ENCODE measurements at places on chromosomes 5 and 9.

GRCh38 chr9:130905125-130905901, 8.7 kb upstream of the QRFP start:
- no peak for DNase-seq

DNA sequence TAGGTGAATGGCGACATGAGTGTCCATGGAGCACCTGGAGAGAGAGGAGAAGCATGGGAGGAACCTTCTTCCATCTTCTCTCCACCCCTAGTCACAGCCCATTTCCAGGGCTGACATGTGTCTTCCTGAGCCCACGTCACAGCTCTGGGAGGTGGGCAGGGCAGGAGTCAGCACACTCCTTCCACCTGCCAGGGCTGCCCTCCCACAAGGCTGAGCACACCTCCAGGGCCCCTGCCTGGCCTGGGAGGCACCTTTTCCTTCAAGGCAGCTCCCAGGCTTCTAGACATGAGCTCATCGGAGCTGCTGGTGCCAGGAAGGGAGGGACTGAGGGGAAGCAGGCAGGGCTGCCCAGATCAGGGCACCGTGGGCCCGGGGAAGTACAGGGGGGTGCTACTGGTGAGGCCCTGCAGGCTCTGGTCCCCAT, 13.6 kb upstream of the SYNPO start:
- peak; percentile 32 for DNase-seq

- peak; percentile 62 for DNase-seq
Measured at GRCh38 chr5:14071433-14071832, 71.7 kb upstream of the TRIO start.

DNA sequence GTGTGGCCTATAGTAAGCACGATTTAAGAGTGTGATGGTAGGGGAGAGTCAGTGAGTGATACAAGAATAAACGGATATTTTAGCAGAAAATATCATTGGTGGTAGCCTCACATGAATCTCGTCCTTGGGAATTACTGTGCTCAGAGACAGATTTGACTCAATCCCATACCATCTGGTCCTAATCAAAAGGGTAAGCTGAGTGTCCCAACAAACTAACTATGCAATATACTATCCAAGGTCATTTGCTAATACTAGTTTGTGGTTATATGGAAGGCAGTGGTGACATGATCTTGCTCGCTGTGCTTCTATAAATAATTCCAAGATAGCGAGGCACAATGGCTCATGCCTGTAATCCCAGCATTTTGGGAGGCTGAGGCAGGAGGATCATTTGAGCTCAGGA, 103.2 kb downstream of the TRPM6 start:
- no peak for DNase-seq

GRCh38 chr5:59091965-59092364, 509.1 kb downstream of the RAB3C start:
- DNase-seq, result no peak

- no peak for DNase-seq
Measured at GRCh38 chr9:126945682-126946081, 31.1 kb downstream of the RALGPS1 start.

DNA sequence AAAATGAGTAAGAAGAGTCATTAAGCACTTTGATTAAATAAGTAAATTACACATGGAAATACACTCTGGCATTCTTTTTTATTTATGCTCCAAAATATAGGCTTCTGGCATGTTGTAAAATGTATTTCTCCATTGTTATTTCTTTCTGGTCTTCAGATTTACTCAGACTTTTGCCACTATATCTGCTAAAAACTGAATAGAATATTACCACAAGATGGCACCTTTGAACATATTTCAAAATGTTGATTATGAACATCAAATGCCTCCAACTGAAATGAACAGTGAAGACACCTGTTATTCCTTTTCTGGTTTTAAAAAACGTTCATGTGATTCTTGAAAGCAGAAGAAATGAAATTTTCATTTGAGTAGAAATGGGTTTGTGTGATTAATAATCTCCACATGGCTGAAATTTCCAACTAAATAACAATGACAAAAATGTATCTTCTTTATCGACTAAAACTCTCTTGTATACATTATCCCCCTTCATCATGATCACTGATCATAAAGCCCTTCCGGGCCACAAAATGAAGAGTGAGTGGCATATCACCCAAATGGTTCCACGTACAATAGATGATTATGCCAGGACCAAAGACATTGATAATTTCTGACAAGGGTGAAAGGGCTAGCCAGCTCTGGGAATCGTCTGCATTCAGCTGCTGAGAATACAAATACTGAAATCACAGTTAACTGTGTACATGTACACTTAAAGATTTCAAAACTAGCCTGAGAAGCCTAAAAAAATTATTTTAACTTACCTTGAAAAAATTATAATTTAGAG, 23.8 kb downstream of the TYRP1 start:
- no peak for DNase-seq
